CD4-positive, CD25-positive, alpha-beta regulatory T cell (primary cell): ENCODE measurements at places on chromosomes 1 and 21. TPM values are rescaled to one million over a fixed set of nuclear protein-coding genes. Genes with fewer than 3 reads are reported as not detected.

The BSND gene
- not detected for total RNA-seq

- peaks cover 28% of the 10 kb centered on the region for H3K4me1 ChIP-seq
- peak overlapping the region; percentile 53 for H3K27ac ChIP-seq
- DNase-seq: no peak
- no peaks in the 10 kb centered on the region for H3K36me3 ChIP-seq
- H3K4me3 ChIP-seq: no peak overlapping the region
These were observed 17.9 kb downstream of the TNFRSF8 start for GRCh38 chr1:12080773-12081556.

DNA sequence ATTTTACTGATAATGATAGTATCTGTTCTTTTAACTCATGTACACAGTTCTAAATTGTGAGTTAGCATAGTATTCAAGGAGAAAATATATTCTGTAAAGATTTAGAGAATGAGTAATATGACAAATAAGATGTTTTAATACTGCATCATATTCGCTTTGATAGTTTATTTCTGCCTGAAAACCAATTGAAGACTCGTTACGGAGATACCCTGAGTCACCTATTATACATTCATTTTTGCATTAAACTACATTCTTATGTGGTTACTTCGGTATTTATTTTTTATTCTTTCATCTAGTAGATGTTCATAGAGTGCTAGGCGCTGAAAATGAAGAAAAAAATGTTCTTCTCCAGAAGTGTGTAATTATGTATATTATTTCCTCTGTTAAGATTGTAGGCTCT is 5.3 kb downstream of the UHMK1 start:
- H3K27ac ChIP-seq: no peak overlapping the region
- peaks cover 65% of the 10 kb centered on the region for H3K36me3 ChIP-seq
- H3K27me3 ChIP-seq: no peaks in the 10 kb centered on the region

DNA sequence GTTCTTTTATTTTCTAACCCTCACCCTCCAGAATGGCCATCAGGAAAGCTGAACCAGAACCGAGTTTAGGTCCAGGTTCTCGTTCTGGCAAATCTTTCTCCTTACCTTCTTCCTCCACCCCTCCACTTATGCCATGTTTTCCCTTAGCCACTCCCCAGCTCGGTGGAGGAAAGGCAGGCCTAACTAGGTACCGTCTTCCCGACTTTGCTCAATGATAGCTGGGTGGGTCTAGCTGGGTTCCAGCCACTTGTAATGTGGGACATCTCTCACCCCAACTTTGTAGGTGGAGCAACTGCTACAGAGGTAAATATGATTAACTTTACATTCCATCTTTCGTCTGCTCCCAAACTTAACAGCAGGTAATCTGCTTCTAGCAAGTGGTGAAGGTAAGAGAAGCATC is 646 bp downstream of the BNIPL start:
- no peak for DNase-seq
- H3K27me3 ChIP-seq: no peaks in the 10 kb centered on the region
- H3K36me3 ChIP-seq: peaks cover 17% of the 10 kb centered on the region
- no peak overlapping the region for H3K4me3 ChIP-seq

DNA sequence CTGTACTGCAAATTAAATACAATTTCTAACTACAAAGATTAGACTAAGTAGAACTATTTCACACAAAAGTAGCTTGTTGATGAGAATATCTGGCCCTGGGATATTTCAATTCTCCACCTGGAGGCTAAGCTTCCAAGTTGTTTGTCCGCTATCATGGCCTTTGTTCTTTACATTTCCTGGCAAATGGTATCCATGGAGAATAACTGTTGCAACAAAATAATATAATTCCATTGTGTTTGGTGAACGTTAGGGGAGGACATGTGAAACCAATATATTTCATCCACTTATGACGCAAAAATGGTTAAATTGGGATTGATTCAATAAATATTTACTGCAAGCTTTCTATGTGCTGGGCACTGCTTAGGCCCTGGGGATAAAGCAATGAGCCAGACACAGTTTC is 565.4 kb downstream of the PTPRC start:
- H3K36me3 ChIP-seq: no peaks in the 10 kb centered on the region
- no peak for DNase-seq
- no peaks in the 10 kb centered on the region for H3K27me3 ChIP-seq
- H3K27ac ChIP-seq: no peak overlapping the region
- no peaks in the 10 kb centered on the region for H3K4me1 ChIP-seq
- no peak overlapping the region for H3K4me3 ChIP-seq

DNA sequence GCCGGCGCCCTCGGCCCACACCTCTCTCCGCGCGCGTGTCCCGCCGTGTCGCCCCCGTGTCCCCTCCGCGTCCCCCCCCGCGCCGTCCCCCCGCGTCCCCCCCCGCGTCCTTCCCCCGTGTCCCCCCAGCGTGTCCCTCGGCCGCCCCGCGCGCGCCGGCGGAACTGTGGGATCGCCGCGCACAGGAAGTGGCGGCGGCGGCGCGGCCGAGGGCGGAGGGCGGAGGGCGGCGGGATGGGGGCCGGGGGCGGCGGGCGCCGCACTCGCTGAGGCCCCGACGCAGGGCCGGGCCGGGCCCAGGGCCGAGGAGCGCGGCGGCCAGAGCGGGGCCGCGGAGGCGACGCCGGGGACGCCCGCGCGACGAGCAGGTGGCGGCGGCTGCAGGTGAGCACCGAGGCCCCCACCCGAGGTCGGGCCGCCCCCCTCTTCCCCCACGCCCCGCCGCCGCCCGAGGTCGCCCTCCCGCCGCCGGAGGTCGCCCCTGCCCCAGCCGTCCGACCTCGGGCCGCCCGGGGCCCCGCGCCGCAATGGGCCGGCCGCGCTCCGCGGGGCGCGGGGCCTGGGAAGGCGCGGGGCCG is at the start of gene AGPAT3:
Gene AGPAT3 (plus strand): TSS at position 262 of the 578 bp plus-strand sequence. CDS start 94,459 bp downstream, outside the sequence.
- peaks cover 14% of the 10 kb centered on the region for H3K36me3 ChIP-seq
- peak within 1 kb of the TSS; percentile 86 for H3K4me3 ChIP-seq
- peaks cover 46% of the 10 kb centered on the region for H3K4me1 ChIP-seq

The RHCE gene
- not detected for total RNA-seq

The CFAP57 gene
- total RNA-seq: not detected

GRCh38 chr1:220425852-220426251 is 102.1 kb upstream of the MARK1 start:
- no peak for DNase-seq
- no peaks in the 10 kb centered on the region for H3K27me3 ChIP-seq
- H3K4me1 ChIP-seq: no peaks in the 10 kb centered on the region
- H3K36me3 ChIP-seq: no peaks in the 10 kb centered on the region
- no peak overlapping the region for H3K27ac ChIP-seq

The AADACL4 gene
- total RNA-seq: not detected

DNA sequence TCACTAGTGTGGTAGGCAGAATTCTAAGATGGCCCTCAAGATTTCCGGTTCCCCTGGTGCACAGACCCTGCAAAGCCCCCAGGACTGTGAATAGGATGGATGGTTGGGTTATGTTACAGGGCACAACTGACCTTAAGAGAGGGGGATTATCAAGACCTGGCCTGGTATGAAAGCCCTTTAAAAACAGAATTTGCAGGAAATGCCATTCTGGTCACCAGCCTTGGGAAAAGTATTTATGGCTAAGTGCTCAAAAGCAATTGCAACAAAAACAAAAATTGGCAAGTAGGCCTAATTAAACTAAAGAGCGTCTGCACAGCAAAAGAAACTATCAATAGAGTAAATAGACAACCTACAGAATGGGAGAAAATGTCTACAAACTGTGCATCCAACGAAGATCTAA is 144.7 kb upstream of the EDN2 start:
- no peak overlapping the region for H3K27ac ChIP-seq
- H3K4me3 ChIP-seq: no peak overlapping the region
- H3K27me3 ChIP-seq: no peaks in the 10 kb centered on the region

The ASPM gene
- total RNA-seq: 3.2 TPM

- no peak overlapping the region for H3K27ac ChIP-seq
- no peaks in the 10 kb centered on the region for H3K27me3 ChIP-seq
- H3K4me3 ChIP-seq: no peak overlapping the region
- no peaks in the 10 kb centered on the region for H3K36me3 ChIP-seq
These were observed 125.0 kb upstream of the KCNK2 start for GRCh38 chr1:214957330-214958137.
